ENCODE measurements at places on chromosomes 13 and 19.
A peak's percentile ranks its signal among the peaks of the same experiment; 100 is the strongest.

- no peak for DNase-seq
Observed at GRCh38 chr13:90680826-90681225, 666.7 kb upstream of the MIR17HG start.

DNA sequence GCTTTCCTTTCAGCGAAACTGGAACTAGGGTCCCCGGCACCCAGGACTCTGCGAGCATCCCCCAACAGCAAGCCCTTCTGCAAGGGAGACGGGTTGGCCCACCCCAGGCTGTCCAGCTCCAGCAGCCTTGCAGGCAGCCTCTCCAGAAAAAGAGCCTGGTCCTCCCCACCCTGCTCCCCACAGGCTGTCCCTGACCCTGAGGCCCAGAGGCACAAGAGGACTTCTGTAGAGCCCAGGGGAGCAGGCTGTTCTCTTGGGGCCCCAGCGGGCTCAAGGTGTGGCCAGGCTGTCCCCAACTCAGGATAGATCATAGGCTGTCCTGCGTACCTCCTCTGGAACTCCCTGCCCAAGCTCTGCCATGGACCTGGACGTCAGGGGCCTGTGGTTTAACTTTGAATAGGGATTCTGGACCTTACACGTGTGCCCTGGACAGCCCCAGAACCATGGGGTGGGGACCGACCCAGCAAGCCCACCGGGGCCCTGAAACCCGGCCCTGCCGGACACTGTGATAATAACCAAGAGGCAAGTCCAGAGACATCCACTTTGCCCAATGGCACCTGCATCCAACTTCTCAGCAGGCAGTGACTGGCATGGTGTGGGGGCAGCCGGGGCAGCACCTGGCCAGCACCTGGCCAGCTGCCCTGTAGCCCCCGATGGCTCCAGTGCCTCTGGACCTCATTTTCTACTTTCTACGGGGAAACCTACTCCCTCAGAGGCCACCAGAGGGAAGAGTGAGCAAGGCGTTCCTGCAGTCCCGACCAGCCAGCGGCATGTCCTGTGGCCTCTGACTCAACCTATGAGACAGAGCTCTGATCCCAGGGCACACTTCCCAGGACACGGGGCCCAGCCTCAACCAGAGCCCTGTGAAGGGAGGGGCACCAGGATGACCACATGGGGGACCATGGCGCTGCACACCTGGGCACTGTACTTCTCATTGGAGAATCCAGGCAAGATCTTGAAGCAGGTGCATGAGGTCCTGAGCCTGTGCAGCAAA lies 50.9 kb upstream of the TPM4 start:
- DNase-seq = peak; percentile 40

- DNase-seq = no peak
Observed at GRCh38 chr13:35499676-35500075, 23.2 kb upstream of the MAB21L1 start.

GRCh38 chr19:42176649-42176989 lies 40.9 kb downstream of the DEDD2 start:
- no peak for DNase-seq

DNA sequence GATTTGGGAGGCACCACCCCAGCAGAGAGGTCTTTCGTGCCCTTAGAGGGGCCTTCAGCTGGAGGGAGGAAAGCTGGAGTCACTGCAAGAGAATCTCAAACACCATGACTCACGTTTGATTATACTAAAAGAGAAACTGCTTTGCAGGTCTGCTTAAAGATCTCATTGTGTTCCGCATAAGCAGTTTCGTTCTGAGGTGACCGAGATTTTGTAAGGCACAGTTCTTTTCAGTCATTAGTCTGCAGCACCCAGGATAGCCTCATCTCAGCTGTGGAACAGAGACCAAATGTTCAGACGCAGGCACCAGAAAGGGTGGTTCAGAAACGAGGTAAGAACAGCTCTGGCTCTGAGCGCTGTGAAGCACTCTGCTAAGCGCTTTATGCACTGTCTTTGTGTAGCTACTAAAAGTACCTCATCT lies 71.2 kb upstream of the GTF3A start:
- no peak for DNase-seq

DNA sequence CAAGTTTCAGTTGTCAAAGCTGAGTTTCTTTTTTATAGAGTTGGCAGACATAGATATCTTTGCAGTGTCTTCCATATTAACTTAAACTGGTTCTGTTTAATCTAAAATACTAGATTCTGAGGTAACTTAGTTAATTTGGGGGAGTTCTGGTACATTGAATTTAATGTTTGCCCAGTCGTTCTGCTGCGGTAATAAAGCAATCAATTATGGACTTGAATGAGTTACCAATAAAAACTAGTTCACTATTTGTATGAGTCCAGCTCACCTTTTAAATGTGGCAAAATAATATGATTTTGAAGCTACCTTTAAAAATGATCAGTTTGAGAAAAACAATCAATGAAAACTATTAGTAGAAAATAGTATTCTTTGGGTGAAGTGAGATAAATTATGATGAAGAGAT lies 90.2 kb downstream of the LMO7 start:
- no peak for DNase-seq

- no peak for DNase-seq
Observed at GRCh38 chr13:113358653-113359190, 5.2 kb downstream of the GRTP1 start.

DNA sequence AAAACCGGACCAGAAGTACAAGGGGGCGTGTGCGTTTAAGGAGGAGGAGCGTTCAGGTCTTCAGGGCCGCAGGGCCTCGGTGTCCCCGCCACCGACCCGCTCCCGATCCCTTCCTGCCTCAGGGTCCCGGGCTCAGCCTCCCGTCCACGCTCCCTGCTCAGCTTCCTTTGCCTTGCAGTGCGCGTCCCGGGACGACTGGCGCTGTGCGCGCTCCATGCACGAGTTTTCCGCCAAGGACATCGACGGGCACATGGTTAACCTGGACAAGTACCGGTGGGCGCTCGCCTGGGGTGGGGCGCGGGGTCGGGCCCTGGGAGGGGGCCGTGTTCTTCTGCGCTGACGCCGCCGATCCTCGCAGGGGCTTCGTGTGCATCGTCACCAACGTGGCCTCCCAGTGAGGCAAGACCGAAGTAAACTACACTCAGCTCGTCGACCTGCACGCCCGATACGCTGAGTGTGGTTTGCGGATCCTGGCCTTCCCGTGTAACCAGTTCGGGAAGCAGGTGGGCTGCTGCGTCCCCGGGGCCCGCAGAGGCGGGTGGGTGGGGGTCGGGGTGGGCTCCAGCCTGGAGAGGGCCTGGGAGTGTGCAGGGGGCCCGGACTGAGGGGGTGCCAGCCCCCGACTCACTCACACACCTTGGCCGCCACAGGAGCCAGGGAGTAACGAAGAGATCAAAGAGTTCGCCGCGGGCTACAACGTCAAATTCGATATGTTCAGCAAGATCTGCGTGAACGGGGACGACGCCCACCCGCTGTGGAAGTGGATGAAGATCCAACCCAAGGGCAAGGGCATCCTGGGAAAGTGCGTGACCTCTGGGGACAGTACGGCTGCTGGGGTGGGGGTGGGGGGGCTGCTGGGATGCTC lies 1.4 kb downstream of the GPX4 start:
- DNase-seq = no peak

GRCh38 chr13:60152904-60153303 lies 10.8 kb downstream of the DIAPH3 start:
- no peak for DNase-seq

GRCh38 chr13:98913741-98914140 lies 64.1 kb downstream of the DOCK9 start:
- no peak for DNase-seq

- DNase-seq = no peak
Observed at GRCh38 chr19:16442386-16443276, 29.1 kb downstream of the EPS15L1 start.

- no peak for DNase-seq
Observed at GRCh38 chr19:43625918-43626579, 6.6 kb upstream of the ZNF428 start.

- DNase-seq = no peak
Observed at GRCh38 chr19:44539991-44540390, 10.5 kb upstream of the CEACAM20 start.

DNA sequence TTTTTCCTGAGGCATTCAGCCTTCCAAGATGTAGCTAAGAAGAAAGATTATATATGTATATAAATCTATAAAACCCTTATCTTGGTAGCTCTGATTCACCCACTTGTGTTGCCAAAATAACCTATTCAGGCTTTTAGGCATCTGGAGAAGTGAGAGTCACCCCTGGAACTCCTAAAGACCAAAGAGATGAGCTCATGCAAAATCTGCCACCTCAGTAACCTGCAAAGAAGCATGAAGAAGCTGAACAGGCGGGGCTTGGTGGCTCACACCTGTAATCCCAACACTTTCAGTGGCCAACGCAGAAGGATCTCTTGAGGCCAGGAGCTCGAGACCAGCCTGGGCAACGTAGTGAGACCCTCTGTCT lies 393.7 kb downstream of the FOXO1 start:
- no peak for DNase-seq

GRCh38 chr19:35106291-35106583 lies 9.4 kb upstream of the FXYD3 start:
- no peak for DNase-seq

GRCh38 chr19:40762754-40763470 lies 11.9 kb downstream of the SNRPA start:
- DNase-seq = no peak

DNA sequence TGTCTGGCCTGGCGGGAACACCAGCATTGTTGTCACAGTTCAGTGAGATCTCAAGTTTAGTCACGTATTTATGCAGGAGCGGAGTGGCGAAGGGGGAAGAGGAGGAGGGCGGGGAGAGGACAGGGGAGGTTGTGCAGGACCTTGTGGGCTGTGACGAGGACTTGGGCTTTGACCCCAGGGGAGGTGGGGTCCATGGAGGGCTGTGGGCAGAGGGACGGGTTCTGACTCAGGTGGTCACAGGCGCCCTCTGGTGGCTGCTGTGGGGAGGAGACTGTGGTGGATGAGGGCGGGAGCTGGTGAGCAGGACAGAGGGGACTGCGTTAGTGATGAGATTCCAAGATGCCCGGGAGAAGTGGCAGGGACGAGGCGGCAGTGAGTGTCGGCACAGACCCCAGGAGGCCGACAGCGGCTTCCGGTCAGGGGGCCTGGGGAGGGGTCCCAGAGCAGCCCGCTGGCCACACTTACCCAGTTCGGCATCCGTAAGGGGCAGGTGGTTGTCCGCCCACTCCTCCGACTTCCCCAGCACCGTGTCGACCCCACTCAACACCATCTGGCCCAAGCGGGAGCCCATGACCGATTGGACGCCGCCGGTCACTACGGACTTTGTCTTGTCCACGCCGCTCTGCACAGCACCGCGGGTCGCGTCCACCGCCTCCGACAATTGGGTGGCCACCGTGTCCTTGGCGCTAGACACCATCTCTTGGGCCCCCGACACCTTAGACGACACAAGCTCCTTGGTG lies 15.7 kb downstream of the PLIN3 start:
- DNase-seq = no peak

DNA sequence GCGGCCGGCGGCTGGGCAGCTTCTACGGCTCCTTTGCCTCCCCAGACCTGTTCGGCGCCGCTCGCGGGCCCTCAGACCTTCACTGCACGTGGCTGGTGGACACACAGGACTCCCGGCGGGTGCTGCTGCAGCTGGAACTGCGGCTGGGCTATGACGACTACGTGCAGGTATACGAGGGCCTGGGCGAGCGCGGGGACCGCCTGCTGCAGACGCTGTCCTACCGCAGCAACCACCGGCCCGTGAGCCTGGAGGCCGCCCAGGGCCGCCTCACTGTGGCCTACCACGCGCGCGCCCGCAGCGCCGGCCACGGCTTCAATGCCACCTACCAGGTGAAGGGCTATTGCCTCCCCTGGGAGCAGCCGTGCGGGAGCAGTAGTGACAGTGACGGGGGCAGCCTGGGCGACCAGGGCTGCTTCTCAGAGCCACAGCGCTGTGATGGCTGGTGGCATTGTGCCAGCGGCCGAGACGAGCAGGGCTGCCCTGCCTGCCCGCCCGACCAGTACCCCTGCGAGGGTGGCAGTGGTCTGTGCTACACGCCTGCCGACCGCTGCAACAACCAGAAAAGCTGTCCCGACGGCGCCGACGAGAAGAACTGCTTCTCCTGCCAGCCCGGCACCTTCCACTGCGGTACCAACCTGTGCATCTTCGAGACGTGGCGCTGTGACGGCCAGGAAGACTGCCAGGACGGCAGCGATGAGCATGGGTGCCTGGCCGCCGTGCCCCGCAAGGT lies 11.6 kb downstream of the LRP3 start:
- DNase-seq = no peak

DNA sequence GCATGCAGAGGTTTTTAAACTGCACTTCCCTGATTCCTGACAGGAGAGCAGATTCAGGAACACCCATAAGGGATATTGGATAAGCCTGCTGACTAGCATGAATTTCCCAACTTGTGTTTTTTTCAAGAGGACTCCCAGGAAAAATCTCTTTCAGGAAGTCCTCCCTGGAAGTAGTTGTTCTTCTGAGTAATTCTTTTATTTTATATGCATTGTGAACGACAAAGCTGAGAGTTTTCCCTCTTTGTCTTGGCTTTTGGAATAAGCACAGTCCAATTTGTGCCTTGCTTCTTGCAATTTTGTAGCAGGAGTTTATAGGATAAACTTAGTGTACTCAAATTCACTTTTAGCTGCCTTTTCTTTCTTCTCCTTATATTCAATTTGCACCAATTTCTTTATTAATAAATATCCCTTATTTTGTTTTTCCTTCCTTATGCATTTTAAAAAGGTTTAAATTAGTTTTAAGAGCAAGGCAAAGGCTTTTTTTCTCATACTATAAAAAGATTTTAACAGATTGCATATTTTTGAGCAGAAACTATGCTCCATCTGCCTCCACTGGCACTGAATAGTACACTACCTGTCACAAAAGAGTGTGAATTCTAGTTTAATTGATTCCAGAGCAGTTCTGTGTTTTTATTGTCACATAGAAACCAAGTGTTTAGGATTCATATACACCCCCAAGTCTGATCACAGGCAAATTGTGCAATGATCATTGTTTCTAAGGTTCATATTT lies 543.3 kb upstream of the SPRY2 start:
- no peak for DNase-seq

- no peak for DNase-seq
Observed at GRCh38 chr19:49064768-49065611, at the start of gene NTF4. TSS of gene NTF4 (minus strand) at chr19:49064818. CDS start at chr19:49061997, 2,821 bp downstream.

- DNase-seq = peak; percentile 54
Observed at GRCh38 chr13:35698911-35699576, 222.6 kb upstream of the MAB21L1 start.

DNA sequence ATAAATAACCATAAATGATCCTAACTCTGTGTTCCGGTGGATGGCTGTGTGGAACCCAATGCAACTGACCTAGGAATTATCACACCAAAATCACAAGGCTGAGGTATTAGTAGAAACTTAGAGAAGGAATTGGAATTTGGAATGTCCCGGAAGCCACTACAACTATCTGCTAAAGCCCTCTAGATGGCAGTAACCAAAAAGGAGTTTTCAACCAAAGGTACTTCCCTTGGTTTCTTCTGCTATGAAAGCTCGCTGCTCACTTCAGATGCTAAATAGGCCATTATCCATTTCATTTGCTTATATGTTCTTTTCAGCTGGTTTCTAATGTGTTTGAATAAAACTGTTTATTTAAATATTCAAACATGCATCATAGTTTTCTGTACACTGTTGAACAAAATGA lies 1589.1 kb upstream of the SPRY2 start:
- DNase-seq = peak; percentile 17

GRCh38 chr19:15702534-15702930 lies 25.3 kb upstream of the OR10H2 start:
- DNase-seq = no peak

GRCh38 chr19:38877781-38878574 lies at the start of gene RINL:
TSS of gene RINL (minus strand) at chr19:38878275. CDS start at chr19:38876742, 1,533 bp downstream.
- DNase-seq = no peak

GRCh38 chr13:29589234-29589633 lies 6.3 kb downstream of the SLC7A1 start:
- no peak for DNase-seq

- no peak for DNase-seq
Observed at GRCh38 chr19:48554385-48555091, 2.6 kb downstream of the SULT2B1 start.

GRCh38 chr19:12668932-12669269 lies 2.3 kb downstream of the WDR83 start:
- peak; percentile 40 for DNase-seq
